ENCODE measurements at places on chromosomes 2 and 18.

DNA sequence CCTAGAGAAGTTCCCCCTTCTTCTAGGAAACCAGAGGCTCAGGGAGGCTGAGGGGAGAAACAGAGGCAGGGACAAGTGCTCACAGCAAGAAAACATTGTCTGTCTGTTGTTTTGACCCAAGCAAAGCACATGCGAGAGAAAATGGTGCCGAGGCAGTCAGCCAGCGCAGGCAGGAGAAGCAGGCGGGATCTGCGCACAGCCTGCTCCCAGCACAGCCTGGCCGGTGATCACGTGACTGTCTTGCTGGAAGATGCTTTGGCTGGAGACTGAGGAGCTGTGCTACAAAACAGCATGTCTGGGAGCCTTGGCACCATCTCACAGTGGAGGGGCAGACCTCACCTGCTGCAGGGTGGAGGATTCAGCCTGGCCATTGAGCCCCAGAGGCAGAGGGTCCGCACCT lies 93.7 kb upstream of the MYCN start:
- no peak for DNase-seq

DNA sequence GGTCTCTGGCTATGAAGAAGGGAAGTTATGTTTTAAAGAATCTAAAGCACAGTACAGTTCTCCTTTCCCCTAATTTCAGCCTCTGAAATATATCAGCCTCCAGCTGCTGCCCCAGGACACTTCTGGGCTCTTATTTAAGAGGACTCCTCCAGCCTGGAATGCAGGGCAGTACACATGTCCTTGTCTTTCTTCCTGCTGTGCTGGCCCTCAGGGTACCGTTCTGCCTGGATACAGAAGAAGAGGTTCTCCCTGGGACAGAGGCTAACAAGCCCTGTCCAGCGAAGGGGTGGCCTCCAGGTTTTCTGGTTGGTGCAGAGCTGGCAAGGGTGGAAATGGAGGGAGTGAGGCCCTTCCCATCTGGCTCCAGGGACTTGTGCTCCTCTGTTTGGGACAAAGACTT lies 22.1 kb downstream of the MLPH start:
- DNase-seq, result no peak

DNA sequence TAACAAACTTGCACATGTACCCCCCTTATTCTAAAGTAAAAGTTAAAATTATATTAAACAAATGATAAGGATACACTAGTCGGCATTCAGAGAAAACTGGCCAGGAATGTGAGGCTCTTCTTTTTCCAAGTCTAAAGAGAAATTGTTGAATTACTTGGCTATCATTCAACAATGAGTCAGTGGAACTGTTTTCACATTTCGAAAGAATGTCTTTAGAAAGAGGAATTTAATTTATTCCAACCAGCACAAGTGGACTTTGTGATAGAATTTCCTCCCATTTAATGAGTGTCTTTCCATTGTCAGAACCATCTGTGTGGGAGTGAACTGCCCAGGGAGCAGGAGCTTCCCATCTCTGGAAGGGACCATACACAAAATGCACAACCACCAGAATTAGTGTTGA lies 792.2 kb downstream of the EPHA4 start:
- no peak for DNase-seq

DNA sequence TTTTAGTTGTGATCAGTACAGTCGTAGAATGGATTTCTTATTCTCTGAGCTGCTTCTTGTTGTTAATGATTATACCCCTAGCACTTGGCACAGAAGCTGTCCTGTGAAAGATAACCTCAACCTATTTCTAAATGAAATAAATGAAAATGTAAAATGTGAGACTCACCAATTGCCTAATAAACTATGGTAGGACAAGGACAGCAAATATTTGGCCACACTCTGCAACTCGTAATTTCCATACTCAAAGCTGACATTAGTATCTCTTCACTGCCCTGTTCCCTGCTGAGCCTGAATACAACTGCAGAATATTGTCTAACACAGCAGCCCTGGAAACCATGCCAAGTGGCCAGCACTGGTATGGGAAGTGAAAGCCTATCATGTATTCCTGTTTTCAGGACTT lies 34.5 kb downstream of the TMEM182 start:
- DNase-seq, result no peak

DNA sequence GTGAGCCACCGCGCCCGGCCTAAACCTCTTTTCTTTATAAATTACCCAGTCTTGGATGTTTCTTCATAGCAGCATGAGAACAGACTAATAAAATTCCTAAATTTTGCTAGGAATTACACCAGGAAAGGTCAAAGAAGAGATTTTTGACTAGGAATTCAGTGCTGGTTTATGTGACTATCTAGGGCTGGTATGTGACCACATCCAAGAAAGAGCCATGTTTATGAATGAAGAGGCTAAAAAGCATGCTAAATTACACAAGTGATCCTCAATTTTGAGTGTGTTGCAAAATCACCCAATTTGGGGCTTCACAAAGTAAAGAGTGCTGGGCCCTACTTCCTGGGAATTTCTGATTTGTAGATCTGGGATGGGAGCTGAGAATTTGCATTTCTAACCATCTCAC lies 123.6 kb downstream of the CSRNP3 start:
- DNase-seq, result no peak

GRCh38 chr2:104734937-104735586 lies 118.9 kb upstream of the POU3F3 start:
- DNase-seq, result no peak

DNA sequence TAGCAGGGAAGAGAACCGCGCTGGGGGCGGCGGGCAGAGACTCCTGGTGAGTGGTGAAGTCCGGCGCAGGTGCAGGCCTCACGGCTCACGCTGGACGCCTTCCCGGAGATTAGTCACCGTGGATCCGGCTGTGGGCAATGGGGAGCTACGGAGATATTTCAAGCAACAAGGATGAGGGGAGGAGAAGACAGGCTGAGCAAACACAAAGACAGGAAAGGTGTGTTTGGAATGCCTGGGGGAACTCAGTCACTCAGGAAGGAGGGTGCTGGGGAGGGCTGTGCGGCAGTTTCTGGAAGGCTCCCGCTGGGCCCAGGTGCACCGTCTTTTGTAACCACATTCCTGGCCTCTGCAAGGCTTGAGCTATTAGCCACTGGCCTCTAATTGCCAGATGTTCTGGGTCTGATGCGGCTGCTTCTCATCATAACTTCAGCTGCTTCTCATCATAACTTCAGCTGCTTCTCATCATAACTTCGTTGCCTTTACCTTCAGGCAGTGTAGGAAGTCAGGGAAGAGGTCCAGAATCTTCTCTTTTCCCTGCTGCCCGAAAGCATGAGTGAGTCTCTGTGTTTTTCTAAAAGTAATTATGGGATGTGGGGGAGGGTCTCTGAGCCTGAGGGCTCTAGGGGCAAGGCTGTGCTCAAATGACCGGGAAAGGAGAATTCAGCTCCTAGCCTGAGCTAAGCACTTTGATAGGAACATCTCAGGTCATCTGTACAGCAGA lies 118.9 kb downstream of the PXDN start:
- DNase-seq, result no peak

DNA sequence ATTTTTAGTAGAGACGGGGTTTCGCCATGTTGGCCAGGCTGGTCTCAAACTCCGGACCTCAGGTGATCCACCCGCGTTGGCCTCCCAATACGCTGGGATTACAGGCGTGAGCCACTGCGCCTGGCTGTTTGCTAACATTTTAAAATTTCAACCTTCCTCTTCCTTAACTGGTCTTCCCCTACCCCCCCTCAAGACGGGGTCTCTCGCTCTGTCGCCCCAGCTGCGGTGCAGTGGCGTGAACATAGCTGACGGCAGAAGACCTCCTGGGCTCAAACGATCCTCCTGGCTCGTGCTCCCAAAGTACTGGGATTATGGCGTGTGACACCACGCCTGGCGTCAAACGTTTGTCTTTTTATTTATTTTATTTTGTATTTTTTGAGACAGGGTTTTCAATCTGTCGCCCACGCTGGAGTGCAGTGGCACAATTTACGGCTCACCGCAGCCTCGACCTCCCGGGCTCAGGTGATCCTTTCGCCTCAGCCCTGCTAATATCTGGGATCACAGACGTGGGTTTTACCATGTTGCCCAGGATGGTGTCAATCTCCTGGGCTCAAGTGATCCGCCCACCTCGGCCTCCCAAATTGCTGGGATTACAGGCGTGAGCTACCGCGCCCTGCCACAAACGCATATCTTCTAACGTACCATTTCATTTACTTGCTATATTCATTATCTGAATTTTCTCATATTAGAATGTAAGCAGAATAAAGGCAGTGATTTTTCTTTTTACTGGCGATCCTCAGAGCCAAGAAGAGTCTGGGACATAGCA lies 984 bp upstream of the MSH2 start:
- no peak for DNase-seq

DNA sequence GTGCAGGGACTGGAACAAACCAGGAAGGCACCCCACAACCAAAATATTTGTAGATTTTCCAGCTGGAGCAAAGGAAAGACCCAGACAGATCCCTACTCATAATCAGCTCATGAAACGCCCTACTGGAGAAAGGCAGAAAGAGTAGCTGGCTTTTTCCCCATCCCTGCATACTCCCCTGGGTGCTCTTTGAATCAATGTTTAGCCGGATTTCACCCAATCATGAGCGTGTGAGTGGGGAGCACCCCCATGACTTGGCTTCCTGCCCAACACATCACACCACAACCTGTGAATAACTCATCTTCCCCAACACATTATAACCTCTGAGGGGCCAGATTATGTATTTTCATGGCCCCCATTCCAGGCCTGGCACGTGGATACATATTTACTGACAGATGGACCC lies 35.1 kb upstream of the SLC14A1 start:
- DNase-seq, result peak; percentile 28

- DNase-seq, result no peak
Measured at GRCh38 chr2:210663631-210664089, 107.3 kb downstream of the CPS1 start.

- no peak for DNase-seq
Measured at GRCh38 chr2:152564754-152565551, 152.3 kb downstream of the PRPF40A start.

DNA sequence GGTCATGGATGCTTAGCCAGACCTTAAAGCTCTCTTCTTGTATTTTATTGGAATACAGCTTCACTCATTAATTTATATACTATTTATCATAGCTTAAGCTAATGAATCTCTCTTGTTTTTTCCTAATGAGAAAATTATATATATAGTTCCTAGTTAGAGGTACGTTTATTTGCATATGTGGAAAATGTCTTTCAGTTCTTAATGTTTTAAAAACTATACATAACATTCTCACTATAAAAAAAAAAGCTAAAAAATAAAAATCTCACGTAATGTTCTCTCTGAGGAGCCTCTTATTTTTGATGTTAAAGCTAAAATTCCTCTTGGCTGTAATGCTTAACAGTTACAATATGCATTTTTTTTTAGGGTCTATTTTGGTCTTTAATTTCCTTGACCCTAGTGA lies 16.6 kb downstream of the UGP2 start:
- DNase-seq, result no peak

DNA sequence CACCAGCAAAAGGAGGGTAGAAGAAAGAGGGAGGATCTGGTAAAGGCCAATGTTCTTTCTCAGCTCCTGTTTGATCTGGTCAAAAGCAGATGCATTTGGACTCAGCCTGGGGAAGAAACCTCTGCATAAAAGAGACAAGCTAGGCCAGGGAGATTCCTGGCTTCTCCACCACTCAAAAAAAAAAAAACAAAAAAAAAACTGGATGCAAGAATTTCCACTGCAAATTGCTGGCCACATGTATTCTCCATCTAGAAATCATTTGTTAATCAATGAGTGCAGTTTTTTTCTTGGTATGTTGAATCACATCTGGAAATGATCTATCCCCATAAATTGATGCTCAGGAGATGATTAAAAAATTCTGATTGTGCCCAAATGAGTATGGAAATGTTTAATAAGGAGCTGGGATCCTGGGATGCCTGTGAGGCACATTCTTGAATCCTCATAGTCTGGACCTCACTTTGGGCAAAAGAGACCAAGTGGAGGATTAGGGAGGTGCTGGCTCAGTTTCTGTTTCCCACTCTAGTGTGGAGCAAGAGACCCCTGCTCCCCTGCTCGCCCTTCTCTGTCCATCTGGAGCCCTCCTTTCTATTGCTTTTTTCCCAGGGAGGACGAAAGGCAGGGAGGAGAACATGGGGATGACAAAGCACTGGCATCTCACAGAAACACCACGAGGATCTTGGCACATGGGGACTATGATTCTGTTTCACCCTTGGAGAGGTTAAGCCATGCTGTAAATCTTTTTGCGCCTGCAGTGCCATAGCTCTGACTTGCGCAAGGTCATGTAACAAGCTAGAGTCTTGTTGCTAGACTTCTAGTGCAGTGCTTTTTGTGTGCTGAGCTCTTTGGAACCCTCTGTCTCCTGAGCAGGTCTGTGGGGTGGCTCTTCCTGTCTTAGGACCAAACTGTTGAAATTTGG lies 57.6 kb downstream of the APOB start:
- no peak for DNase-seq

- DNase-seq, result no peak
Measured at GRCh38 chr2:19504400-19505198, 146.2 kb upstream of the OSR1 start.

DNA sequence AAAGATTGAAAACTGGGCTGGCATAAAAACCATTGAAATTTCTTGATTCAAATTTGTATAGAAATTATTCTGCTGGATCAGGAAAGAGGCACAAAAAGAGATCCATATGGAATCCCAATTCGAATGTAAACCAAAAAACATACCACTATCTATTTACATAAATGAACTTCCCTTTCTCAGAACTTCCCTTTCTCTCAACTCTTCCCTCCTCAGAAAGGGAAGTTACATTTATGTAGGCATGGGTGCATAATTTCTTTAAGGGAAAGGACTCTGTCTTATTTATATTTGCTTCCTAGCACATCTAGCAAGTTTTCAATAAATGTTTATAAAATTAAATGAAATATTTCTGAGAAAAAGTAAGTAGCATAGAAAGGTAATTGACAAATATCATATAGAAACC lies 398.1 kb upstream of the ATP5MC3 start:
- DNase-seq, result no peak

- DNase-seq, result no peak
Measured at GRCh38 chr18:50457639-50458038, 82.8 kb downstream of the SKA1 start.

DNA sequence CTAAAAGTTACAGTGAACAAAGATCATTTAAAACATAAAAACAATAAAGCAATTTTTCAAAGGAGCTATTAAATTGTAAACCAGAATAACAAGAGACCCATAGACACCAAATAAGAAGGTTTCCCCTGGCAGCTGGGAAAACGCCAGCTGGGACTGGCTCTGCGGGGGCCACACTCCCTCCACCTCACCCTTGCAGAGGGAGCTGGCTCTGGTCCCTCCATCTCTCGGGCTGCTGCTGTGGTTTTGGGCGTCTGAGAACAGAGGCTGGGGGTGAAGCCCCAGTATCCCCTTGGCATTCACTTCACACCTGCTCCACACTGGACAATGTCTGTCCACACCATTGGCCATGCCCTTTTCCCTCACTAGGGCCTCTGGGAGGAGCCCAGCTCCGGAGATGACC lies 62.1 kb upstream of the OTOS start:
- no peak for DNase-seq

- no peak for DNase-seq
Measured at GRCh38 chr2:5969303-5969702, 277.1 kb downstream of the SOX11 start.

GRCh38 chr18:48481092-48481491 lies 57.7 kb upstream of the CTIF start:
- DNase-seq, result no peak

GRCh38 chr18:45355944-45356520 lies 259.2 kb upstream of the SLC14A2 start:
- no peak for DNase-seq

GRCh38 chr2:112156152-112156986 lies 18.2 kb downstream of the FBLN7 start:
- DNase-seq, result no peak

Measured in activated CD4-positive, CD25-positive, alpha-beta regulatory T cell (primary cell).